CD8-positive, alpha-beta memory T cell (primary cell): ENCODE measurements at places on chromosomes 5 and 9.

DNA sequence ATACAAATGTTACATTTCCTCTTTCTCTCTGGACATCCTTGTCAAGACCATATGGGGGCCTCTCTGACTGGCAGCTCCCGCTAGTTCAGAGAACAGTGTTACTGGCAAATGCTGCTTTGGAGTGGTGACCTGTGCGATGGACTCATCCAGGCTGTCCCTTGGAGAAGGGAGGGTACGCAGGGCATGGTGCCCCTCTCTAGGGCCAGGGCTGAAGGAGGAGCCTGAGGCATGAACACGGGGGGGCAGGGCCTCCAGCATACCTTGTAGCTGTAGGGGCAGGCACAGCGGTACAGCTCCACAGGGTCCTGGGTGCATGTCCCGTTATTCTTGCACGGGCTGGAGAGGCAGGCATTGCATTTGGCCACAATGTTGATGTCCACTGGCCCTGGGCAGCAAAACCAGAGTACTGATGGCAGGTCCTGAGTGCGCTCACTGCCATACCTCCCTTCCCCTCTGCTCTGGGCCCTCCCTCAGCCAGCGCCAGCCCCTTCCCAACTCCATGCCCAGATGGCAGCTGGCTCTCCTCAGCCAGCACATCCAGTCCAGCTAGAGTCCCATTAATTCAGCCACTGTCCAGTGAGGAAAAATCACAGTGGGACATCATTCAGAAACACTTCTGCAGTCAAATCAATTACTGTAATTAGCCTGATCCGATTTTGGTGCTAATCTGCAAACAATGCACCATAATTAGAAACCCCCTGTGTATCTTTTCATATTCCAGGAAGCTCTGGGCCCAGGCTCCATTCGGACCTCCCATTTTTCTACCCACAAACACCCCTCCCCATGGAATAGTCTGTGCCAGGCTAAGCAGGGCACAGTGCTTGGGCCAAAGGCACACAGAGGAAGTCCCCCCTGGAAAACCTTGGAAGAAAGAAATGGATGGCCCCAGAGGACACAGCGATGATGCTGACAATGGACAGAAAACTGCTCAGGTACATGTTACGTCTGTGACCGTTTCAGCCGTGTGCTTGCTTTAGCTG, 128.8 kb upstream of the PANK3 start:
- DNase-seq, result no peak

DNA sequence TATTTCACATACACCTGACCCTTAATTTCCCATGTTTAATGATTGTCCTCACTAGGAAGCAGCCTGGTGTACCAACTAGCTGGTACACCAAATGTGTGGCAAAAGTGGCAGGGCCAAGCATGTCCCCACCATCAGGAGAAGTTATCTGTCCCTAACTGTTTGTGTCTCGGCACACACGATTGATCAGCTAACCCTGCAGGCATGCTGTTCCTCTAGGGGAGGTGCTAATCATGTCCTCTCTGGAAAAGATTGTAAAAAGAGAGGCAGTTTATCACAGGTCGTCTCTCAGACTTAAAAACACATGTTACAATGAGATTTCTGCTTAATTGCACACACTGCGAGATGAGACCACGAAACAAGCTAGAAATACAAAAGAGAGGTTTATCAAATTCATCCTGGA, 342.7 kb downstream of the DIRAS2 start:
- DNase-seq, result no peak

DNA sequence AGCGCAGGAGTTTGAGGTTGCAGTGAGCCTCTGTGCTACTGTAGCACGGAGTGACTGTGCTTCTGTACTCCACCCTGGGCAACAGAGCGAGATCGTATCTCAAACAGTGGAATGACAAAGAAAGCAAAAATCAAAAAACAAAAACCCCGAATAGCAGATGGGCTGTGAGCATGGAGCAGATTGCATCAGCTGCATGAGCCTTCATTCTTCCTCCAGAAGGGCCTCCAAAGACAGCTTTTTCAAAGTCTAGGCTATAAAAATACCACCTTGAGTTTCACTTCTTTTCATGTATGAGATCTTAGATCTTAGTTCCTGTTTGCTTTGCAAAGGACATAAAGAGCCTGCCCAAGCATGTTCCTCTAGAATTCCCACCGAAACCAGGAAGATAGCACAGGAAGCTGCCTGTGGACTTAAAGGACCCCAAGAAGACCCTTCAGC, 15.0 kb upstream of the HSPB3 start:
- DNase-seq, result no peak

- peak; percentile 11 for DNase-seq
Observed at GRCh38 chr9:764105-764524, 77.4 kb upstream of the DMRT1 start.

DNA sequence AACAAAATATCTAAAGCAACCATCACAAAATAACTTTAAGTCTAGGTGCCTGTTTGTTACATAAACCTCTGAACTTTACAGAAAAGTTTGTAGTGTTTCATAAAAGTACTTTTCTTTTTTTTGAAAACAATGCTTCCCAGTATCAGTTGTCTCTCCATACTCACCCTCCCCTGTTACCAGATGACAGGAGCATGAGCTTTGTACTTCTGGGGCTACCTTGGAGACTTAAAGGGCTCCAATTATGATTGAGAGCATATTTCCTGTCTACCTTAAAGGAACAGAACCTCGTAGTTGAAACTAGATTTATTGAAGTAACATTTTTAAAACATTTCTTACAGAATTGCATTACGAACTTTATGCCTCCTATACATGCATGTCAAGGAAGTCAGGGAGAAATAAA, 55.4 kb upstream of the PPP1R2B start:
- DNase-seq, result no peak

DNA sequence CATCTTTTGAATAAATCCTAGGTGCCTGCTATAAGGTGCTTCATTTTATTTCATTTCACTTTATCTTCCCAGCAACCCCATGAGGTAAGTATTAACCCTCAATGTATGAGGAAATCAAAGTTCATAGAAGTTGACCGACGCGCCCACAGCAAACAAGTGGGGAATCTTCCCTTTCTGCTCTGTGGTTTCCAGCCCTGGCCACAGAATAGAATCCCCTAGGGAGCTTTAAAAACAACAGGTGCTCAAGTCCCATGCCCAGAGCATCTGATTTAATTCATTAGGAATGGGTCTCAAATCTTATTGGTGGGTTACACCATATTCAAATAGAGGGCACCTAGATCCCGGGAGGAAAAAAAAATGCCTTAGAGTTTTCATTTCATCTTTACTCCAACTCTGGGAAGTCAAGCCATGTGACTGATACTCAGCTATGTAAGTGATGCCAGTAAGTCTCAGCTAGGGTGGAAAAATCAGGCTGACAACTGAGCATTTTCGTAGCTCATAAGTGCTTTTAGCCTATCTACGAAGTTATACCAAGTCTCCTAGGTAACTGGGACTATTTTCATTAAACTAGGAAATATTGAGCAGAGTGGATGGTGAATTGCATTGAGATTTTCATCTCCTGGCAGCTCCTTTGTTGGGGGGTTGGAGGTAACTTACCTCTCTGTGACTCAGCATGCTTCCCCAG, 353.4 kb upstream of the SLC30A5 start:
- DNase-seq, result no peak

GRCh38 chr9:112757282-112757883, 6.8 kb downstream of the SNX30 start:
- DNase-seq, result no peak

DNA sequence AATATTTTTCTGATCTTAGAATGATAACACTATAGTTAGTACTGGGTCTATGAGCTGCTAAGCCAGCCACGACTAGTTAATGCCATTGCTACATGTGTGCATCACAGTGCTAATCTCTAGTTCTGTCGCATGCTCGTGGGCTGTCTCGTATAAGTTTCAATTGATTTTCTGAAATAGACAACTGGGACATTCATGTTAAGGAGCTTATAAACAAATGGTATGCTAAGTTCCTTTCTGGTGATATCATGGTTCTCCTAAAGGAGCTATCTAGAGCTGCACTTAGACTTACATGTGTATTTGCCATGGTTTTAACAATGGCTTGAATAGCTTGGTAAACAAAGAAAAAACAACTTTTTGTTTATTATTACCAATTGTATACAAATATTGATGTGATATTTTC, 46.2 kb downstream of the F2RL2 start:
- DNase-seq, result no peak

DNA sequence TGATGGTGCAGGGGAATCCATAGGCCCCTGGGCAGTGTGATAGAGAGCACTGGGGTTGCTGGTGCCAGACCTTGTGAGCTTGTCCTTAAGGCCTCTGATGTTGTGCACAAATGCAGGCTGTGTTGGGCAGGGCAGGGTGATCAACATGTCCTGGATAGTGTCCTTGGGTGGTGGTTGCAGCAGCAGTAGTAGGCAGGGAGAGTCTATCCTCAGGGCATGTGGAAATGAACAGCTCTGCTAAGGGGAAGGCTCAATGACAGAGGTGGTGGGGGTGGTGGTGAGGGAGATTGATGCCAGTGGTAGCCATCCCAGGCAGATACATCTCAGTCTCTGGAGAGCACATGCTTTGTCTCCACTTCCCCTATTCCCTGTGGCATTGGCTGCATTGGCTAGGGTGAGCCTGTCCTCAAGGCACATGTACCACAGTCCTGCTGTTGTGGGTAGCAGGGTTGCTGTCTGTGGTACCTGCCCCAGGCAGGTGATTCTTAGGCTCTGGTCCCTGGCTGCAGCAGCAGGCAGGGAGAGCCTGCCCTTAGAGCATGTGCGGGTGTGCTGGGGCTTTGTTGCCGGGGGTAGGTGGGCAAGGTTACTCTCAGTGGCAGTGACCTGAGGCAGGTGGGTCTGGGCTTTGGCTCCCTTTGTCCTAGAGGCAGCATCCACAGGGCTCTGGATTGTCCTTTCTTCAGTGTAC, 111.1 kb downstream of the WDR70 start:
- no peak for DNase-seq

DNA sequence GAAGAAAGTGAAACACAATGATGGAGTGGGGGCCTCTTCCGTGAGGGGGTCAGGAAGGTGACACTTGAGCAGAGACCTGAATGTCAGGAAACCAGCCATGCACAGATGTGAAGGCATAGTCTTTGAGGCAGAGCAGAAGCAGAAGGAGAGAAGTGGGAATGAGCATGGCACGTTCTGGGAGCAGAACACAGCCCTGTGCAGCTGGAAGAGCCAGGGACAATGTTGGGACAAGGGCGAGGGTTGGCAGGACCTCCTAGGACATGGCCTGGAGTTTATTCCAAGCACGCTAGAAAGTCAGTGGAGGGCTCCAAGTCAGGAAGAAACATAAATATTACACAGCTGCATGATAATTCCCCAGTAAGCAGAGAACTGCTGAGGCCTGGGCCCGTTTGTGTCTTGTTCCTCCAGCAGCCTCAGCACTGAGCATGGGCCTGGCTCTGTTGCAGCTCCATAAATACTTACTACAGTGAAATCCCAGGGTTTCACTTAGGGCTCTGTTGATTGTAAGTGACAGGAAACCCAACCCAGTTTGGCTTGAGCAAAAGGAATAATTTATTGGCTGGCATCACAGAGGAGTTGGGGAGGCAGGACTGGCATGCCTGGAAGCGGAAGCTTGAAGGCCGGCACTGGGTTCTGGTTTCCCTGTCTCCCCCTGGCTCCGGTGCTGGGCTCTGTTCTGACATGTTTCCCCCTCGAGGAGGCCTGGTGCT, 66.2 kb downstream of the MVB12B start:
- no peak for DNase-seq

GRCh38 chr9:21679432-21679831, 123.0 kb upstream of the MTAP start:
- no peak for DNase-seq

DNA sequence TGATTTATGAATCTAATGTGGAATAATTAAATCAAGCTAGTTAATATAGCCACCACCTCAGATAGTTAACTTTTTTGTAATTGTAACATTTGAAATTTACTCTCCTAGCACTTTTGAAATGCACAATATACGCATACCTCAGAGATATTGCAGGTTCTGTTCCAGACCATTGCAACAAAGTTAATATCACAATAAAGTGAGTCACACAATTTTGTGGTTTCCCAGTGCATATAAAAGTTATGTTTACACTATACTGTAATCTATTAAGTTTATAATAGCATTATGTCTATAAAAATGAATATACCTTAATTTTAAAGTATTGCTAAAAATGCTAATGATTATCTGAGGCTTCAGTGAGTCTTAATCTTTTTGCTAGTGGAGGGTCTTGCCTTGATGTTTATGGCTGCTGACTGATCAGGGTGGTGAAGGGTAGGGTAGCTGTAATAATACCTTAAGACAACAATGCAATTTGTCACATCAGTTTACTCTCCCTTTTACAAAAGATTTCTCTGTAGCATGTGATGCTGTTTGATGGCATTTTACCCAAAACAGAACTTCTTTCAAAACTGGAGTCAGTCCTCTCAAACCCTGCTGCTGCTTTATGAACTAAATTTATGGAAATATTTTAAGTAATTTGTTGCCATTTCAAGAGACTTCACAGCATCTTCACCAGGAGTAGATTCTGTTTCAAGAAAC, 235.1 kb upstream of the ADAMTSL1 start:
- no peak for DNase-seq

- no peak for DNase-seq
Observed at GRCh38 chr5:98349251-98349989, 424.0 kb upstream of the RGMB start.
